ENCODE measurements at places on chromosomes 12 and 14.

DNA sequence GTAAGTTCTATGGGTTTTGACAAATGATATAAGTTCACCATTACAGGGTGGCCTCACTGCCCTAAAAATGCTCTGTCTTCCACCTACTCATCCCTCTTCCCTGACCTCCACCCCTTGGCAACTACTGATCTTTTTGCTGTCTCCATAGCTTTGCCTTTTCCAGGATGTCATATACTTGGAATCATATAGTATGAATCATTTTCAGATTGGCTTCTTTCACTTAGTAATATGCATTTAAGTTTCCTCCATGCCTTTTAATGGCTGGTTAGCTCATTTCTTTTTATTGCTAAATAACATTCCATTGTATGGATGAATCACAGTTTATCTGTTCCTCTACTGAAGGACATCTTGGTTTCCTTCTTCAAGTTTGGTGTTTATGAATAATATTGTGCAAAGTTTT lies 14.0 kb upstream of the PEX5 start:
- no peak overlapping the region for H3K27ac ChIP-seq
- no peak for DNase-seq
- no peaks in the 10 kb centered on the region for H3K4me1 ChIP-seq
- H3K4me3 ChIP-seq: no peak overlapping the region

DNA sequence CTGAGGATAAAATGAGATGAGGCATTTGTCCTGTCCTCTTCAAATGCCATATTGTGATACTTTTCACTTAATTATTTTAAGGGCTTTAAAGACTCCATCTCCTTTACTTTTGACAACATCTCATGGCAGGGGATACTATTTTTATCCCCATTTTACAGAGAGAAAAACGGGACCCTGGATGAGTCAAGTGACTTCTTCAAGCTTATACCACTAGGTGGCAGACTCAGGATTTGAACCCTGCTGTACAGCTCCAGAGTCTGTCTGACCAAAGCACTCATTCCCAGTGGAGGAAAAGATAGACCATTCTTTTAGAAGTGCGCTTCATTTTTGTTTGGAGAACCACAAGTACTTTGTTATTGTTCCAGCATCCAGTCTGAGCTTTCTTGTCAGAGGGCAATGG lies 1.7 kb upstream of the SMOC1 start:
- no peaks in the 10 kb centered on the region for H3K4me1 ChIP-seq
- no peaks in the 10 kb centered on the region for H3K36me3 ChIP-seq
- DNase-seq: no peak
- no peak overlapping the region for H3K4me3 ChIP-seq

GRCh38 chr14:31898838-31899528 lies 178.1 kb upstream of the ARHGAP5 start:
- DNase-seq: no peak
- H3K36me3 ChIP-seq: no peaks in the 10 kb centered on the region
- H3K4me3 ChIP-seq: no peak overlapping the region
- H3K4me1 ChIP-seq: peaks cover 13% of the 10 kb centered on the region

DNA sequence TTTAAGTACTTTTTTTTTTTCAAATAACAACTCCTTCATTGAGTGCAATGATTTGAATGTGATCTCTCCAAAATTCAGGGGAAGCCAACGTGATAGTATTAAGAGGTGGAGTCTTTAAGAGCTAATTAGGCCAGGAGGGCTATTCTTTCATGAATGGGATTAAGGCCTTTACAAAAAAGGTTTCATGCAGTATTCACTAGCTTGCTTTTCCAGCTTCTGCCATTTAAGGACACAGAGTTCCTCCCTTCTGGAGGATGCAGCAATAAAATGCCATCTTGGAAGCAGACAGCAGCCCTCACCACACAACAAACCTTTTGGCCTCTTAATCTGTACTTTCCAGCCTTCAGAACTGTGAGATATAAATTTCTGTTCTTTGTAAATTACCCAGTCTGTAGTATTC lies 586.8 kb upstream of the LMO3 start:
- H3K27me3 ChIP-seq: no peaks in the 10 kb centered on the region
- no peaks in the 10 kb centered on the region for H3K4me1 ChIP-seq
- no peaks in the 10 kb centered on the region for H3K36me3 ChIP-seq
- DNase-seq: no peak
- H3K4me3 ChIP-seq: no peak overlapping the region
- no peak overlapping the region for H3K27ac ChIP-seq

- no peak for DNase-seq
- no peak overlapping the region for H3K4me3 ChIP-seq
- peaks cover 2% of the 10 kb centered on the region for H3K27me3 ChIP-seq
- H3K36me3 ChIP-seq: no peaks in the 10 kb centered on the region
- no peaks in the 10 kb centered on the region for H3K4me1 ChIP-seq
These were observed 32.0 kb downstream of the MYL2 start for GRCh38 chr12:110888256-110888991.

DNA sequence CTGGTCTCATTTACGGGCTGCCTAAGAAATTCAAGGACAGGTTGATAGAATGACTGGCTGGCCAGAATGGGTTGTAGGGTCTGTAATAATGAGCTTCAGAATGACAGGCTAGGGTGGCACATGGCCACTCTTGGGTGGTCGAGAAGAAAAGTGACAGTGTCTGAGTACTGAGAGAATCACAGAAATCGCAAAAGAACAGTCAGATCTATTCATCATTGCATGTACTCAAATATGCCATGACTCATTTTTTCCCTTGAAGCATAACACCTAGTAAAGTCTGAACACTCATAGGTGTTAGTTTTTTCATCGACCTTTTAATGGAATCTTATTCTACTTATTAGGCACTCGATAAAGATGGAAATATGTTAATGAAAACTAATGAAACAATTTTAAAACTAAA lies 37.8 kb upstream of the SEL1L start:
- no peaks in the 10 kb centered on the region for H3K36me3 ChIP-seq
- H3K27me3 ChIP-seq: no peaks in the 10 kb centered on the region
- DNase-seq: no peak
- no peak overlapping the region for H3K4me3 ChIP-seq

DNA sequence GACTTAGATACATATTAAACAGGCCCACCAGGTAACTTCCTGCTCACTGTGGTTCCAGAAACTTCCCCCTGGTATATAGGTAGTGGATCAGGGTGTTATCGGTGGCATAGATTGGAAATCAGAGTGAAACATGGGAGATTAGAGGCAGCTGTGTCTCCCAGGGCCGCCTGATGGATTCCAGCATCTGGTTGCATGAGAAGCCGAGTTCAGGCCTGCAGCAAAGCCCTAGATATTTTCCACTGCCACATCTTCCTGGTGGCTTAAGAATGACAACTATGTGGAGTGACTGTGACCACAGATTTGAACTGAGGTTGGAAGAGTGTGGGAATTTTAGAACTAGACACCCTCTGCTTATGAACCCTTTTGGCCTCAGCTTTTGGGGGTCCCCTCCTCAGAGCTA lies 184.8 kb upstream of the NTF3 start:
- H3K27ac ChIP-seq: no peak overlapping the region
- no peak overlapping the region for H3K4me3 ChIP-seq
- H3K36me3 ChIP-seq: no peaks in the 10 kb centered on the region
- no peaks in the 10 kb centered on the region for H3K4me1 ChIP-seq

DNA sequence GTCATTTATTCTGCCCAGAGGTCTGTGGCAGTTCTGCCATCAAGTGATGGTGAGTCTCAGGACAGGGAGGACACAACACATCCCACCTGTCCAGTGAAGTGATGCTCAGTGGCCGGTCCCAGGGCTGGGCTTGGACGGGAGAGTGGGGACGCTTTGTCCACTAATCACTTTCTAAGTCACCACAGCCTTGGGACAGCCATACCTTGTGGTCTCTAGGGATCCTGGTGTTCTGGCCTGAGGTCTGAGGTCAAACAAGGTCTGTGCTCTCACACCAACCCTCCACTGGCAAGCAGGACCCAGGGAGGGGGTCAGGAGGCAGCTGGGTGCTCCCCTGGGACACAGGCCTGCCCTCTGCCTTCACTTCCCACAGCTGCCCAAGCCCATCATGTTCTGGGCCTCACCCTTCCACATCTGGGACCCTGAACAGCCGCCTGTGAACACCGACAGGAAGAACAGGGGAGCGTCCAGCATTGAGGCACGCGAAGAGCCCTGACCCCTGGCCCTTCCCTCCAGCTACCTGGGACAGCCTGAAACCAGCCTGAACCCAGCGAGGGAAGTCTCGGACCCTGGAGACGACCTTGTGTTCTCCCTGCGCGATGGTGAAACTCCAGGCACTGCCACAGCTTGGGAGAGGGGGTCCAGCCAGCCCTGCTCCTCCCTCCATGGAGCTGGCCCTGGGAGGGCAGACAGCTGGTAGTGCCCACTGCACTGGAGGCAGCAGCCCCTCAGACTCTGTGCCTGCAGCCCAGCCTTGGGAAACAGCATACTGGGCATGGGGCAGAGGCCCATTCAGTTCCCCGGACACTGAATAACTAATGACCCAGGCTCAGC lies 19.7 kb upstream of the GPR132 start:
- no peak for DNase-seq
- no peak overlapping the region for H3K27ac ChIP-seq
- no peaks in the 10 kb centered on the region for H3K36me3 ChIP-seq
- H3K27me3 ChIP-seq: no peaks in the 10 kb centered on the region

Measured in astrocyte (in vitro differentiated cells and primary cell).